ENCODE measurements at places on chromosomes 3 and 15. TPM values are rescaled to one million over a fixed set of nuclear protein-coding genes. Genes with fewer than 3 reads are reported as not detected.

CDHR4 gene
- not detected for total RNA-seq

ARPIN gene
- not detected for total RNA-seq

TUSC7 gene
- total RNA-seq, result not detected

ITIH1 gene
- not detected for total RNA-seq

PRTG gene
- not detected for total RNA-seq

FOXB1 gene
- total RNA-seq, result 0.77 TPM

ARL6IP5 gene
- 172 TPM for total RNA-seq

SCN5A gene
- 0.35 TPM for total RNA-seq

CYP1A2 gene
- total RNA-seq, result not detected

SAXO2 gene
- total RNA-seq, result not detected

TBC1D21 gene
- not detected for total RNA-seq

CSPG4 gene
- total RNA-seq, result 0.02 TPM

All from activated T-helper 17 cell treated with anti-CD3 and anti-CD28 coated beads, Interleukin-2, amount 50 U/mL, for 72 hours (primary cell).